ENCODE measurements at places on chromosomes 1 and 21.

- no peak for DNase-seq
These were observed 37.8 kb upstream of the VAMP3 start for GRCh38 chr1:7733276-7733675.

DNA sequence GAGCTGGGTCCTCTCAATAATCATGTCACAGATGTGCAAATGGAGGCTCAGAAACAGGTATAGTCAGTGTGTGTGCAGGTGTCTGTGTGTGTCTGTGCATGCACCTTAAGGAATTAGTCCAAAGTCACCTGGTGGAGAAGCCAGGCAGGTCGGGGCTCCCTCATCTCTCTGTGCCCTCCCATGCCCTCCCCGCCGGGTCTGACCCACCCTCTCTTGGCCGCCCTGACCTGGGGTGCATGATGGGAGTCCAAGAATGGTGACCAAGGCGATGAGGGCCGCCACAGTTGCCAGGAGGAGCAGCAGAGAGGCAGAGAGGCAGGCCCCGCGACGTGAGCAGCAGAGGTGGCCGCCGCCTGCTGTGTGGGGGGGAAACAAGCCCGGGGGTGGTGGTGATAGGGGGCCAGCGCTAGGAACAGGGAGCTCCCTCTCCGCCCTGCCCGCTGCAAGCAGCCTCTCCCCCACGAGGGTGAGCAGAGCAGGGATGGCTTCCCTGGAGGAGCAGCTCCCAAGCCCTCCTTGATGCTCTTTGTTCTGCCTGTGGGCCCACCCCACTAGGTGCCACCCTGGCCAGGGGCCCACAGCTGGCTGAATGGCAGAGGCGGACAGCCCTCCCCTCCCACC, 3.9 kb downstream of the LDLRAD1 start:
- DNase-seq, result no peak

- DNase-seq, result no peak
These were observed 161.7 kb downstream of the NTMT2 start for GRCh38 chr1:170307426-170307825.

DNA sequence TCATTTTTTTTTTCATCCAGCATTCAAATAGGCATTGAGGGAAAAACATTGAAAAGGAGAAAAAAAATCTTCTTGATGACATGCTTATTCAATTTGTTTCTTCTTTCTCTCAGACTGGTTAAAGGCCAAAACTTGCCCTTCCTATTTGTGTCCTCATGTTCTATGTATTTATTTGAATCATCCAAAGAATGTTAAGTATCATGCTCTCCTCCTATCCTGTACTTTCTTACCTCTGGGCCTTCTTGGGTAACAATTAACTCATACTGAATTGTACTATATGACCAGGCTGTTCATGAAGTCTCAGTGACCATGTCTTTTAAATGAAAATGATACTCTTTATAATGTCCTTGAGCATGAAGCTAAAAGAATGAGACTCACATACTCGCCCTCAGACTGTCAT, 36.5 kb upstream of the DENND1B start:
- DNase-seq, result no peak

- DNase-seq, result no peak
These were observed 72.5 kb downstream of the ARHGEF10L start for GRCh38 chr1:17611991-17612390.
